ENCODE measurements at places on chromosomes 4 and X. TPM values are rescaled to one million over a fixed set of nuclear protein-coding genes. Genes with fewer than 3 reads are reported as not detected.

DNA sequence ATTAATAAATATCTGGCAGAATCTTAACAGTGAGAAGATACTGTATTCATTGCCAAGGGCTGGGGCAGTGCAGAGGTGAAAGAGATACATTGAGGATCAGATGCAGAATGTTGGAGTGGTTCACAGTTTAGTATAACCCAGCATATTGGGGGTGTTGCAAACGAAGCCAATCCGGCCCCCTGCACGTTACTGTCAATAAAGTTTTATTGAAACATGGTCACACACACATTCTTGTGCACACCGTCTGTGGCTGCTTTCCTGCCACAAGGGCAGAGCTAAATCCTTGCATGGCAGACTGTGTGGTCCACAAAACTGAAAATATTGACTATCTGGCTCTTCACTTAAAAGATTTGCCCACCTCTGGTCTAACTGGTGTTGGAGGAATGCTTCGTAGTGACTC lies 119.7 kb downstream of the SHOX start:
- no peak for DNase-seq

- DNase-seq: no peak
These were observed 220.2 kb downstream of the STPG2 start for GRCh38 chr4:97923096-97923495.

DNA sequence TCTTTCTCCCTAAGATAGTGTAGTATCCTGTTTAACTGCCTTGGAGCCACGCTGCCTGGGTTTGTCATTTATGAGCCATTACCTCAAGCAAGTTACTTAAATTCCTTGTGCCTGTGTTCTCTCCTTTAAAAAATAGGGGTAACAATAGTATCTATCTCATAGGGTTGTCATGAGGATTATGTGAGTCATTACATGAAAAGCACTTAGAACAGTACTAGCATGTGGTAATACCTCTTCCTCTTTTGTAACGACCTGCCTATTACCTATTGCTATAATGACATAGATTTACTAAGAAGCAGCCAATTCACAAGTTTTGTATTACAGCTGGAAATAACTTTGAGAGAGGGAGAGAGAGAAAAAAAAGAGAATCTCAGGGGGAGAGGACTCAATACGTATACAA lies 834.7 kb downstream of the RAPGEF2 start:
- no peak for DNase-seq

DNA sequence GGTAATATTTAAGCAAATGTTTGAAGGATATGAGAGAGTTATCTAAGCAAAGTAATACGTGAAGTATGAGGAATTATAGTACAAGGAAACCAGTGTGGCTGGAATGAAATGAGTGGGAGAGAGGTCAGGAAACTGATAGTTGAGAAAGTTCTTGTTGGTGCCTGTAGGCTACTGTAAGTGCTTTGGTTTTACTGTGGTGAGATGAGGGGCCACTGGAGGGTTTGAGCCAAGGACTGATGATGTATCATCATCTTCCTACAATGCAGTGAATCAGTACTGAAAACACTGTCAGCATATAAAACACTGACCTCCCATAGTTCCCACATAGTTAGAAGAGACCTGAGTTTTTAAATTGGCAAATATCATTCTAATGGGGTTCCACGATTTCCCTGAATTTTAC lies 367.5 kb upstream of the CTSO start:
- no peak for DNase-seq

GRCh38 chrX:127764674-127765073 lies 287.5 kb downstream of the ACTRT1 start:
- DNase-seq: no peak

DNA sequence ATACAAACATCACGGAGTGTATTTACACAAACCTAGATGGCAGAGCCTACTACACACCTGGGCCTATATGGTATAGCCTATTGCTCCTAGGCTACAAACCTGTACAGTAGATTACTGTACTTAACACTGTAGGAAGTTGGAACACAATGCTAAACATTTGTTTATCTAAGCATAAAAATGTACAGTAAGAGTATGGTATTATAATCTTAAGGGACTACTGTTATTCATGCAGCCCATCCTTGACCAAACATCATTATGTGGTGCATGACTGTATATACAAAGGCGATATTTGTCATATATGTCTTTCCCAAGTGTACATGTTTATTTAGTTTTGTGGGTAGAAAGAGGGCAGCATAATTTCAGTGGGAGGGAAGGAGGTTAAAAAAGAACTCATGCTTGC lies 177.7 kb upstream of the FSTL5 start:
- DNase-seq: no peak

DNA sequence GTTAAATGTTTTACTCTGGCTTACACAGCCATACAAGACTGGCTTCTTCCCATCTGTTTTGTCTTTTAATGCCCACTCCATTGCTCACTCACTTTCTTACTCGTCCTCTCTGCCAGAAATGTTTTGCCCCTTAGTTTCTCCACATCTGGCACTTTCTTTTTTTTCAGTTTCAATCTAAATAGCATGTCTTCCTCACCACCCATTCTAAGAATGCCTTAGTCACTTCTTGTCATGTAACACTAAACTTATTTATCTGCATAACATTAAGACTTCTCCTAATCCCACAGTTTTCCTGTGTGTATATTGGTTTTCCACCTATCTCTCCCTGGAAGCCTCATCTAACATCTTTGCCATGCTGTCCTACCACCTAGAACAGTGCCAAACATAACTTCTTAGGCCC lies 119.3 kb downstream of the ADAMTS3 start:
- DNase-seq: no peak

DNA sequence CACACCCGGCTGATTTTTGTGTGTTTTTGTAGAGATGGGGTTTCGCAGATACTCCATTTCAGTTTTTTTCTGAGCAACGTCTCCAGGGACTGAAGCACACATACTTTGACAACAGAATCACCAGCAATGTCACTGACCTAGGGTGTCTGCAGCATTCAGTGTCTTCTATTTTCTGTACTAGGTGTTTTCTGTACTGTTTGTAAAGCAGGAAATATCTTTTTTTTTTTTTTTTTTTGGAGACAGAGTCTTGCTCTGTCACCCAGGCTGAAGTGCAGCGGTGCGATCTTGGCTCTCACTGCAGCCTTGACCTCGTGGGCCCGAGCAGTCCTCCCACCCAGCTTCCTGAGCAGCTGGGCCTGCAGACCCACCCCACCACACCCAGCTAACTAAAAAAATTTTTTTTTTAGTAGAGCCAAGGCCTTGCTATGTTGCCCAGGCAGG lies 8.9 kb downstream of the ADD1 start:
- DNase-seq: no peak

Gene LGI2
- total RNA-seq: 2.8 TPM

Gene MAGEE1
- total RNA-seq: 1.2 TPM

Gene UGT2B15
- total RNA-seq: 0.31 TPM

Gene NXF3
- 4.0 TPM for total RNA-seq
